ENCODE measurements at places on chromosomes 12 and 14.

- no peak for DNase-seq
Measured at GRCh38 chr12:26340649-26341048, 145.3 kb downstream of the SSPN start.

GRCh38 chr12:110640275-110641025 is 26.5 kb downstream of the TCTN1 start:
- DNase-seq, result no peak

GRCh38 chr12:46209170-46209569 is 59.7 kb downstream of the SLC38A1 start:
- DNase-seq, result no peak

GRCh38 chr12:8120072-8120713 is 3.2 kb upstream of the CLEC4A start:
- DNase-seq, result no peak

DNA sequence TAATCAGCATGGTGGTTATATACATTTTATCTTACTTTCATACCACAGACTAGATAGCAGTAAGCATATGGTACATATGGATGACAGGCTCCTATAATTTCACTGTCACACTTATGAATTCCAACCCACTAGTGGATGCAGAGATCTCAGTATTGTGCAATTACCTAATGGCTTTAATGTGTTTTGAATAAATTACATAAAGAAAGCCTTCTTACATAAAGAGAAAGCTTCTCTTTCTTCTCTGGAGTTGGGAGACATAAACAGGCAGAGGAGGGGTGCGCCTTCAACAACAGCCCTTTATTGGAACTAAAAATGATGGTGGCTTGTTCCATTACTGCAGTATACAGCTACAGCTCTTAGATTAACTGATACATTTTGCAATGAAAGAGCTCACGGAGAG is 52.6 kb downstream of the SAV1 start:
- DNase-seq, result no peak

DNA sequence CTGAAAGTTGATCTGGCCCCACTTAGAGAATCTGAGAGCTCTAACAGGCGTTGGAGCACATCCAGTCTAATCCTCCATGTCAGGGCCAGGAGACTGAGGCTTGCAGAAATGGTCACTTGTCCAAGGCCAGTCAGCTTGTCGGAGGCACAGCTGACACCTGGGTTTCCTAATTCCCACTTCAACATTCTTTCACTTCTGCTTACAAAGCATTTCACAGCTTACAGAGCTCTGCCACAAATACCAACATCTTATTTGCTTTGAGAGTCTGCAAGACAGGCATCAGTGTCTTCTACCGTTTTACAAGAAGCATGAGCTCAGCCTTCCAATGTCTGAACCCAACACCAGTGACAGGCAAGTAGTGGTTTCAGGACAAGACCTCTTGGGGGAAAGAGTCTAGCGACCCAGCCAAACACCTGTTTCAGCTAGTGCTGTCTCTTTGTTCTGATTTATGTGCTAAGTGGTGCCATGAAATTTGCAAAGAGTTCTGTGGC is 31.8 kb downstream of the ISCA2 start:
- DNase-seq, result no peak

GRCh38 chr12:26629864-26630263 is 203.1 kb downstream of the ITPR2 start:
- no peak for DNase-seq

DNA sequence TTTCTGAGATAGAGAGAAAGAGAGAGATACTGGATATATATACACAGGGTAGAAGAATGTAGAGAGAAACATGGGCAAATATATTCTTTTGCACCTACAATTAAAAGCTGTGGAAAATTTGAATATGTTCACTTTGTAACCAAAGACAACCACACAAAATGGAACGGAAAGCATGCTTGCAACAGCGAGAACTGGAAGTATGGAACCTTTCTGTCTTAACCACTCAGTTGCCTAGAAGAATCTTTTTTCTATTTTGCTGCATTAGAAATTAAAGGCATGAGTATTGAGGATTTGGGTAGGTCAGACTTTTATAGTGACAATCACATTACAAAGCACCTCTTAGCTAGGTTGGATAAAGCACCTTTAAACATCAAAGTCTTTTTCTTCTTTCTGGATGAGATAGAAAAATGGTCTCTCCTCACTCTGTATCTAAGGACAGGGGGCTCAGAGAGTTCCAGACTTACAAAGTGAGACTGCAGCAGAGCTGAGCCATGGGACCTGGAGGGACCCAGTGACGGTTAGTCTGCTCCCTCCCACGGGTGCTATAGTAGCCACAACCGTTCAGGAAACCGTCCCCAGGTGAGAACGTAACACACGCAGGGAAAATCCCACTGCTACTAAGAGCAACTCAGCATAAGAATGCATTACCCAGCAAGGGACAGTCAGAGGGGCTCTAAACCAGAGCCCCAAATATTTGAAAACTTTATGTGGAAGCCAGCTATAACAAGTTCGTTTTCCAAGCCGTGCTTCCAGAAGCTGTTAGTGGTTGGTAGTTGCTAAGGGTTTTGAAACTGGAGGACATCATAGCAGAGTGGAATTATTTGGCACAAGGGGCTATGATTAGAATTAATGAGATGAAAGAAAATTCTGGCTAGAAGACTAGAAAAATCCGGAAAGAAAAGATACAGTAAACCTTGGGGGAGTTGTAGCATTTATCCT is 97.1 kb downstream of the DAD1 start:
- DNase-seq, result no peak

Measured in stimulated activated CD8-positive, alpha-beta memory T cell treated with anti-CD3 and anti-CD28 coated beads, Interleukin-15, amount 100 ng/mL, for 24 hours (primary cell).